ENCODE measurements at places on chromosomes 5 and 9. TPM values are rescaled to one million over a fixed set of nuclear protein-coding genes. Genes with fewer than 3 reads are reported as not detected.

Gene TMC1
- total RNA-seq = 2.2 TPM

Gene CLIC3
- 0.27 TPM for total RNA-seq

Gene PCDHGA5
- 0.72 TPM for total RNA-seq

Gene BARX1
- total RNA-seq = not detected

Gene SIGMAR1
- 73.8 TPM for total RNA-seq

Gene PCDHAC1
- under 0.01 TPM for total RNA-seq

Gene NMUR2
- not detected for total RNA-seq

Gene ERBIN
- total RNA-seq = 100 TPM

Gene PCDHA9
- 0.07 TPM for total RNA-seq

Gene PCDHGA8
- total RNA-seq = 1.6 TPM

Gene RACK1
- total RNA-seq = 3,694 TPM

Gene PTGS1
- total RNA-seq = 39.4 TPM

Gene CNTNAP3B
- 149 TPM for total RNA-seq
